ENCODE measurements at places on chromosomes 11 and 22.

DNA sequence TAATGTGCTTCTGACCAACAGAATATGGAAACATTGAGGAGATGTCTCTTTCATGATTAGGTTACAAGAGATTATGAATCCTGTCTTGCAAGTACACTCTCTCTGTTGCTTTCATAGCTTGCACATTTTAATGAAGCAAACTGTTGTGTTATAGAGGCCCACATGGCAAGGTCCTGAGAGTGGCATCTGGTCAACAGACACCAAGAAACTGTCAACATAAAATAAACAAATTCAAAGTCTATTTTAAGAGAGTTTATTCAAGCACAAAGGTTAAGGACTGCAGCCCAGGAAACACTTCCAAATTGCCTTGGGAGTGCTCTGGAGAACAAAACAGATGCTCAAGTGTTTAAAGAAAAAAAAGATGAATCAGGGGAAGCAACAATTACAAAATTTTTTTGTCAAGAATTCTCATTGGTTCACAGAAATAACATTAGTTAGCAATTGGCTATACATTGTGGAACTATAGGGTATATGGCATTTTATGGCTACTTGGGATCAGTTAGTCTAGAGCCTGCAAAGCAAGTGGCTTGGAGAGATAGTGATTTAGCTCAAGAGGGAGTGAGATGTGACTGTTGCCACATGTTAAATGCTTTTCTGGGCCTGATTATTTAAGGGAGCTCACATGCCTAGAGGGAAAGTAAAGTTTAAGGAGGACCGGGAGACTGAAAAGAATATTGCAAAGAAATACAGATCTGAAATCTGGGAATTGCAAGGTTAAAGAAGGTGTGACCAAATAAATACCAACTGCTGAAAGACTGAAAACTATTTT is 54.6 kb downstream of the CTSC start:
- no peak for DNase-seq

GRCh38 chr11:14232652-14233051 is 126.3 kb downstream of the RRAS2 start:
- peak; percentile 86 for DNase-seq

GRCh38 chr22:32021716-32022115 is 21.3 kb upstream of the SLC5A1 start:
- no peak for DNase-seq

- no peak for DNase-seq
Observed at GRCh38 chr22:45425101-45425500, 11.6 kb downstream of the RIBC2 start.

DNA sequence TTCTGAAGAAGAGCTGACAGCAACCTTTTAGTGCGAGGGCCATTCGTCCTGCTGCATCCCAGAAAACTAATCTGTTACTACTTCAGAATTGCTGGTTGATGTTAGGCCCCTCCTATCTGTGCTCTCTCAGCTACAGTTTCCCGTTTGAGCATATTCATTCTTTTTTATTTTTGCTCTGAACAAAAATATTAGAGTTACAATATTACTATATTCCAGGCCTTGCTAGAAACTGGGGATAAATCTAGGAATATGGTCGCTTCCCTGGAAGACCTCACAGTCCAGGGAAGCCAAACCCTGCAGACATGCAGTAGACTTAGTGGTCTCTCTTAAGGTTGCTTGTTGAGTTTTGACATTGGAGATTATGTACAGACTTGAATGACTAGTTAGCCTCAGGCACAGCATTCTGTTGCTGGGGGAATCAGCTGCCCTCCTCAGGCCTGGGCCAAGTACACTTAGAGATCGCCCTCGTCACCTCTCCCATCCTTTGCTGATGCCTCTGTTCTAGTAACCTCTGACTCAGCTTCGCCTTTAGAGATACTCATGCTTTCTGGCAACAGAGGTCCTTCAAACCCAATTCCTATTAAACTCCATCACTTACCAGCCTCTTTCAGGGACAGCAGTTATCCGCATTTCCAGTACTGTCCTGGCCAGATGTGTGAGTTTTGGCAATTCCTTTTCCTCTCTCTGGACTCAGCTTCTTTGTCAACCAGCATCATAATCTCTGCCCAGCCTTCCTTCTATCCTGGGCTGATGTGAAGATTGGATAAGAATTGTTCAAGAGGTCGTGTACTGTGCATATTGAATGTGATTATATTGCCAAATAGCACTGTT is 698 bp upstream of the ANAPC15 start:
- DNase-seq: no peak

- DNase-seq: no peak
Observed at GRCh38 chr22:29937940-29938693, 55.1 kb downstream of the MTMR3 start.

- no peak for DNase-seq
Observed at GRCh38 chr22:44268431-44269116, 44.2 kb downstream of the SHISAL1 start.

DNA sequence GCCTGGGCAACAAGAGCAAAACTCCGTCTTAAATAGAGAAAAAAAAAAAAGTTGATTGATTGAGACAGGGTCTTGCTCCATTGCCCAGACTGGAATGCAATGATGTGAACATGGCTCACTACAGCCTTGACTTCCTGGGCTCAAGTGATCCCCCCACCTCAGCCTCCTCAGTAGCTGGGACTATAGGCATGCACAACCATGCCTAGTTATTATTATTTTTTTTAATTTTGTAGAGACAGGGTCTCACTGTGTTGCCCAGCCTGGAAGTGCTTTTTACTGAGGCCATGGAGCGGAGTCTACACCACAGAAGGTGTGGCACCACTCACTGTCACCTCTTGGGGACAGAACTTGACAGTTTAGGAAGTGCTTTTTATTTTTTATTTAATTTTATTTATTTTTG is 17.8 kb downstream of the TRIOBP start:
- no peak for DNase-seq

DNA sequence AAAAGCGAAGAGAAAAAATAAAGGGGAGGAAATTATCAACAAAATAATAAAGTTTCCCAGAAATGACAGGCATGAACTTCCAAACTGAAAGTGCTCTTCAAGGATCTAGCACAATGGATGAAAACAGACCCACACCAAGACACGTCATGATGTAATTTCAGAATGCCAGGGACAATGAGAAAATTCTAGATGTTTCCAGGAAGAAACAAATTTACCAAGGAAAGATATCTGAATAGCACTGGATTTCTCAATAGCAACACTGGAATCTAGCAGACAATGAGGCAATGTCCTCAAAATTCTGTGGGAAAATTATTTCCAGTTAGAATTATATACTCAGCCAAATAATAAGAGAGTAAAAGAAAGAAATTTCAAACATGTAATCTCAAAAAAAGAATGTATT is 46.0 kb downstream of the DENND5A start:
- peak; percentile 1 for DNase-seq
